ENCODE measurements at places on chromosomes 3 and 15.

- DNase-seq = no peak
Observed at GRCh38 chr15:52491472-52491871, 37.2 kb downstream of the MYO5A start.

DNA sequence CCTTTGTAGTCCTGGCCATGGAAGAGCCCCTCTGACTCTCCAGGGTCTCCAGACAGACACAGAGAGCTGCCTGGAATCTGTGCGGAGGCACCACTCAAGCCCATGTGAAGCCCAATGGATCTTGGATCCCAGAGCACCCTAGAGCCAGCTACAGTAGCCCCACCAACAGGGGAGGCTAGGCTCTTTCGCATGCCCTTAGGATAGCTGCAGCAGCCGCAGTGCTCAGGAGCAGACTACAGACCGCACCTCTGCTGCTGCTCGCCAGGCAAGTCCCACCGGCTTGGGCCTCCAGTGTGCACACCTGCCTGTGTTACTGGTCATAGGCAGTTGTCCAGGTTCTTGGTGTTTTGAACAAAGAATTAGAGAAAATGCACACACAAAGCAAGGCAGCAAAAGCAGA is 131.6 kb downstream of the SPATA16 start:
- no peak for DNase-seq

- no peak for DNase-seq
Observed at GRCh38 chr3:55687526-55687925, 200.4 kb upstream of the WNT5A start.

DNA sequence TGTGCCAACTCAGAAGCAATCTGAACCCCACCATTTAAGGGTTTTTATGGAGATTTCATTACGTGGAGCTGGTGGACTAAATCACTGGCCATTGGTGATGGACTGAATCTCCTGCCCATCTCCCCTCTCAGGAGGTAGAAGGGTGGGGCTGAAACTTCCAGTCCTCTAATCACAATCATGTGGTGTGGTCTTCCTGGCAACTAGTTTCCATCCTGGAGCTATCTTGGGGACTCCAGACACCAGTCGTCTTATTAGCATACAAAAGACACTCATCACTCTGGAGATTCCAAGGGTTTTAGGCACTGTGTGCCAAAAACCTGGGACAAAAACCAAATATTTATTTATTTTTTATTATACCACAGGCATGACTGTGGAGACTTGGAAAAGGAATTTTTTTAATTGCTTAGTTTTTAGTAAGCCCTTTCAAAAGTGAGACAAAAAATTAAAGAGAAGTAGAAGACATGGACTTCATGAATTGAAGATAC is 203.6 kb downstream of the WNT5A start:
- no peak for DNase-seq

GRCh38 chr15:85351965-85352364 is 28.4 kb upstream of the AKAP13 start:
- no peak for DNase-seq

DNA sequence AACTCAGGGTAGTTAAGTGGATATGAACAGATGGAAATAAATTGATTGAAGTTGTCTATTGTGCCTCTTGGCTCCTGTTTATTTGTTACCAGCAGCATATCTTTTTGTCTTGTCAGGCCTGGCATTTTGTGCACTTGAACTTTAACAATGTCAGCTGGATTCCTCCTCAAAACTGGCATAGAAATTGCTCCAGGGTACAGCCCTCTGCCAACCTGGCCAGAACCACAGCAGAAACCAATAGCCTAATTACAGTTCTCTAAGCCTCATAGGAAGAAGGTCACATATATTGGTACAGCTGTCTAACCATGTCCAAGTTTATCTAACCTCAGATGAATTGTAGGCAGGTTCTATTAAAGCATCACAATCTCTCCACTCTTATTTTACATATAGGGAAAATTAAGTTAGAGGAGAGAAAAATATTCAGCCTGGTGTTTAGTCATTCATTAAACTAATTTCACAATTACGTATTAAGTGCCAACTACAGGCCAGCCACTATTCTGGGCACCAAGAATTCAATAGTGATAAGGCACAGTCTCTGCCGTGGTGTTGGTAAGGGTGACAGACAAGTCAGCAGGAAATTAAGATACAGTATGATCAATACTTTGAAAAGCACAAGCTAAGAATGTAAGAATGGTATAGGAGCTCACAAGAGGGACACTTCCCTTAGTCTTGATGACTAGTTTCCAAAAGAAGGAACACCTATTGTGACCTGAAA is 452.9 kb upstream of the NECTIN3 start:
- DNase-seq = no peak

DNA sequence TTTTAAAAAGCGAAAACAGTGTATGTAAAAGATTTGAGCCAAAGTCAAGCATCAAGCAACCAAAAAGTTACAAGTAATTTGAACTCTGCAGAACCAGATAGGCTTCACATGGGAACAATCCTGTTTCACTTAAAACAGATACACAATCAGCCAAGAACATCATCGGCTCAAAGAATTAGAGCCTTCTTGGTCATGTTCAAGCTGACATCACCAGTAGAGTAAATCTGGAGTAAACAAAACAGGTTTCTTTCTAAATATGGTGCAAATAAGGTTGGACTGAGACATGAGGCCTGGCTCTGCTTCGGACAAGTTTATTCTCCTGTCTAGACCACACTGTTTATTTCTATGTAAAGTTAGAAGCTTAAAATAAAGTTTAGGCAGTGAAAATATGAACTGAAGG is 116.0 kb downstream of the GMNC start:
- DNase-seq = no peak
